ENCODE measurements at places on chromosomes 11 and 22.

DNA sequence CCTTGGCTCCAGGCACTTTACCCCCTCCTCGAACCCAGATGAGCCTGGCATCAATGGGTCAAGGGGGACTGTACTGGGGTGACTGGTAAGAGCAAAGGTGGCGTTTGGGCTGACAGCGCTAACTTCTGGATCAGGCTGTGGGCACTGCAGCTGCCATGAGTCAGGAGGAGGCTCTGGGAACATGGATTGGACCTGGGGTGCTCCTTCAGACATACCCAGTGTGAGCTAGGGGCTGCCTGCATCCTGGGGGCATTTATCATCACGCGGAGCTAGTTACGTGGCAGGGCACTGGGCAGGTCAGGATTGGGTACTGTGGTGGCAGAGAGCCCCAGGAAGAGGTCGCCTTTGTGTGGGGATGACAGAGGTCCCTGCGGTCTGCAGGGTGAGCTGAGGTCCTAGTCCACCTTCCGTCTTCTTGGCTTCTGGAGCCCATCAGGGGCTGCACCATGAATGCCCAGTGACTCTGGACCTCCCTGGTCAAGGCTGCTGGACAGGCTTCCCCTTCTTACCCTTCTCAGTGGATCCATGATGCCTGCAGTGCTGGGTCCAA, 13.1 kb downstream of the GRIK4 start:
- DNase-seq: no peak

- DNase-seq: peak; percentile 63
Measured at GRCh38 chr11:32809313-32809712, 14.9 kb upstream of the CCDC73 start.

DNA sequence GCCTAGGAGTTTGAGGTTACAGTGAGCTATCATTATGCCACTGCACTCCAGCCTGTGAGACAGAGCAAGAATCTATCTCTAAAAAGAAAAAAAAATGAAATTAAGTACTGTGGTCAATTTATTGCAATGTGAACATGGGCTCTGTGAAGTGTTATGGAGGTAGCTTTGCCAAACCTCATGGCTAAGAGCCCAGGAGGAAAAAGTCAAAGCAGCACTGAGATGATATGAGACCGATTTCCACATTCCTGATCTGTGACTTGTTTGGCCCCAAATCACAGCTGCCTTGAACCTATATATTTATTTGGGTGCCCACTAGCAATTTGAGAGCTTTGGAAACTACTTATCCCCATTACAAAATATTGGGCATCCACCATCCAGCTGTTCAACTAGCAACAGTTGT, 29.8 kb upstream of the TMEM135 start:
- DNase-seq: no peak

- no peak for DNase-seq
Measured at GRCh38 chr22:39765046-39765445, 128.5 kb downstream of the ENTHD1 start.

GRCh38 chr22:41550952-41551491, 6.8 kb upstream of the POLR3H start:
- DNase-seq: no peak

DNA sequence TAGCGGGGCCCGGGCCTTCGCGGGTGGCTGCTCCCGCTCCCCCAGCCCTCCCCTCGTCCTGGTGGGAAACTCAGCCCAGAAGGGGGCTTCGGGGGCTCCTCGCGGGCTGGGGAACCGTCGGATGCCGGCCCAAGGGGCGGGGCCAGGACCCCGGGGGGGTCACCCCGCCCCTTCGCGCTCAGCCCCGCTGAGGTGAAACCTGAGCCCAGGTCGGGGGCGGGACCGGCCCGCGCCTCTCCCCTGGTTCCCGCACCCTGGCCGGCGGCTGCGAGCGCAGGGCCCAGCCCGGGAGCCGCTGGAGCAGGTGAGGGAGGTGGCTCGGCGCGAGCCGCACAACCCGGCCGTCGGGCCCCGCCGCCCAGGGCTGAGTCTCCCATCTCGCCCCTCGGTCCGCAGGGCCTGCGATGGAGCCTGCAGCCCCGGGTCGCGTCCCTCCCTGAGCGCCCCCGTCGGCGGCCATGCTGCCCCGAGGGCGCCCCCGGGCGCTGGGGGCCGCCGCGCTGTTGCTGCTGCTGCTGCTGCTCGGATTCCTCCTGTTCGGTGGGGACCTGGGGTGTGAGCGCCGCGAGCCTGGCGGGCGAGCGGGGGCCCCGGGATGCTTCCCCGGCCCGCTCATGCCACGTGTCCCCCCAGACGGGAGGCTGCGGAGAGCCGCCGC, at the start of gene LARGE2:
LARGE2 (plus strand) TSS at position 232 of the 658 bp plus-strand sequence; CDS start at position 459, 227 bp downstream.
- DNase-seq: no peak

DNA sequence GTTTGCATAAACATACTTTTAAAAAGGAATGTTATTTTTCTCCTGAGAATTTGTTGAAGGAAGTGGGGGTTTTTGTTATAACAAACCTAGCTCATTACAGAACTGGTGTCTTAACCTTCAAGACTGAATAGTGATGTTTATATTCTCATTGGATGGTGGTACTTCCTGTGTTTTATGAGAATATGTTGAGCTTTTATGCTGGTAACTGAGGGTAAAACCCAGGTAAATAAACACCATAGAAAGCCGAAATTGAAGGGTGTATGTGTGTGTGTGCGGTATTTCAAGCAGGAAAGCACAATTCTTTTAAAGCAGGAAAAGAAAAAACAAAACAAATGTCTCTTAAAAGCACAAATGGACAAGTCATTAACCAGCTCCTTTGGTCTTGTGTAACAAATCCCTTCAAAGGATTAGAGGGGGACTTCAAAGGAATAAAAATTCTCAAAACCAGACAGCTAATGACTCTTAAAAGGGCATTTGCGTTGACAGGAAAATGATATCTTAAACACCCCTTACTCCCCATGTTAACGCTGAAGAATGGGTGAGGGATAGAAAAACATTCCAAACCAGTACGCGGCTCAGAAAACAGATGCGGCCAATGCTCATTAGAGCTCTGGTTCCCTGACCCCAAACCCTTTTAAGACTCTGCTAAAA, 23.8 kb downstream of the LMO2 start:
- DNase-seq: no peak

DNA sequence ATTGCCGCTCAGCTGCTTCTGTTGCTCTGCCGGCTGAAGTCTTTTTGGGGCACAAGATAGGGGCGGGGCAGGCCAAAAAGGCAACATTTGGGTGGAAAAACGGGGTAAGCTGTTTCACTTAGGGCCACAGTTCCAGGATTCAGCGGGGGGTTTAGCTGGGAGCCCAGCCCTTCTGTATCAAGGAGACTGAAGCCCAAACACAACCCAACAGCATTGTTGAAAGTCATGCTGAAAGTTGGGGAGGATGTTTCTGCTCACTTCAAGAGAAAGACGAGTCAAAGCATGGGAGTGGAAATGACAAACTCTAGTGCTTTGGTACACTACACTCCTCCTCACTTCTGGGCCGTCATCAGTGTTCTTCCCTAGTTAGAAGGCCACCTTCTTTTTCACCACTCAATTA, 56.1 kb upstream of the GNAZ start:
- no peak for DNase-seq
